ENCODE measurements at places on chromosomes 4 and X. TPM values are rescaled to one million over a fixed set of nuclear protein-coding genes. Genes with fewer than 3 reads are reported as not detected.

HEPH gene
- polyA plus RNA-seq, result 3.2 TPM

MAGEB2 gene
- not detected for polyA plus RNA-seq

SH3RF1 gene
- 6.6 TPM for polyA plus RNA-seq

EGFL6 gene
- 22.3 TPM for polyA plus RNA-seq

GUCY1B1 gene
- 10.2 TPM for polyA plus RNA-seq

FAAH2 gene
- 8.0 TPM for polyA plus RNA-seq

FAM47A gene
- not detected for polyA plus RNA-seq

EIF1AX gene
- 37.3 TPM for polyA plus RNA-seq

IDUA gene
- 14.9 TPM for polyA plus RNA-seq

GAGE12J gene
- polyA plus RNA-seq, result not detected

MCF2 gene
- polyA plus RNA-seq, result 0.14 TPM

ARFIP1 gene
- 21.6 TPM for polyA plus RNA-seq

DKC1 gene
- 24.5 TPM for polyA plus RNA-seq

ADGRG2 gene
- polyA plus RNA-seq, result 0.24 TPM

SLC49A3 gene
- polyA plus RNA-seq, result 15.2 TPM

HTR2C gene
- polyA plus RNA-seq, result not detected
